NCI-H1105 treated with DMSO at 0.1 percent for 48 hours (cell line): ENCODE measurements at places on chromosomes 1 and 21.

GRCh38 chr1:65494671-65495070, 74.2 kb downstream of the LEPR start:
- DNase-seq = no peak

GRCh38 chr1:238135708-238136664, 245.3 kb upstream of the ZP4 start:
- no peak for DNase-seq

GRCh38 chr1:228008391-228009115, 1.8 kb downstream of the WNT3A start:
- no peak for DNase-seq

DNA sequence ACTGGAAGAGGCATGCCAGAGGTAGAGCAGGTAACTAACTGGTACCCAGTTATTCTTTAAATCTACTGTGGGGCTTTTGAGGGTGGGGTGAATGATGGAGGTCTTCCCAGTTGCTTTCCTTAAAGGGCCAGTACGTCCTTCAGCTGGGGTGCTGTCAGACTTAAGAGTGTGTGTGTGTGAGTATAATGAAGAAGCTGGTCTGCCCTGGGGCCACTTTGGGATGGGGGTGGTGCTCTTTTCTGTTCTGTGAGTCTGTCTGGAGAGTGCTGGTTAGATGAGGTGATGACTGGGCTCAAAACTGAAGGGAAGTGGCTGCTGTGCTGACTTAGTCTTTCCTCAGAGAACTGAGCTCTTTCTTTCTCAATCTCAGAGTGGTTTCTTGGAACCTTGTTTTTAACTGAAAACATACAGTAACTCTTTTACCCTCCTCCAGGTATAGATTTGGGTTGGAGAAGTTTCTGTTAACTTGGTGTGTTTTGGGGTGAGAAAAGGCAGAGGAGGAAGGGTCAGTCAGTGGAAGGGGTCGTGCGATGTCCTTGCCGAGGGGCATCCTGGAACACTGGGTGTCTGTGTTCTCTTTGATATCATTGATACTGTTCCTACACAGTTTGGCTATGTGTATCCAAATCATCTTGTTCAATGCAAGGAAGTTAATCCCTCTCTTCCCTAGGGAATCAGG, 746 bp downstream of the MACF1 start:
- no peak for DNase-seq

GRCh38 chr21:33162436-33162951, 67.2 kb upstream of the IFNAR2 start:
- DNase-seq = no peak

- no peak for DNase-seq
Measured at GRCh38 chr1:214862421-214862820, 220.1 kb upstream of the KCNK2 start.

DNA sequence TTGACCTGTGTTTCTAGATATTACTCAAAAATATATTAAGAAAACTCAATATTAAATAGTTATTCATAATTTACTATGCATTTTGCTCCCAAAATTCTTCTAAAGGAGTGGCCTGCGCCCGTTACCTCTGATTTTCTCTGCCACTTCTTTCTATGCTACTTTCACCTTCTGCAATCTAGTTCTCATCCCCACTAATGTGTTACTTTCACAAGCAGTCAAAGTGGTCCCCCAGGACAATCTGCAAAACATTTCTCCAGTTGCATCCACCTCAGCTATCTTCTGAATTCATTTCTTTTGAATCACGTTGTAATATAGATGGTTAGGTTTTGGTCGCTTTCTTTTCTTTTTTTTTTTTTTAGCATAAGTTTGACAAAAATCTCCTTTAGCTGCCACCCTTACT, 13.4 kb downstream of the INSL5 start:
- no peak for DNase-seq

DNA sequence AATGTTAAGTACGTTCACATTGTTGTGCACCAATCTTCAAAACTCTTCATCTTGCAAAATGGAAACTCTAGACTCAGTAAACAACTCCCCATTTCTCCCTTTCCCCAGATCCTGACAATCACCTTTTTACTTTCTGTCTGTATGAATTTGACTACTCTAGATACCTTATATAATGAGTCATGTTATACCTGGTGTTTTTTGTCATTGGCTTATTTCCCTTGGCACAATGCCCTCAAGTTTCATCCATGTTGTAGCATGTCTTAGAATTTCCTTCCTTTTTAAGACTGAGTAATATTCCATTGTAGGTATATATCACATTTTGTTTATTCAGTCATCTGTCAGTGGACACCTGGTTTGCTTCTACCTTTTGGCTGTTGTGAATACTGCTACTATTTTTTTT, 399.5 kb downstream of the LMO4 start:
- no peak for DNase-seq

DNA sequence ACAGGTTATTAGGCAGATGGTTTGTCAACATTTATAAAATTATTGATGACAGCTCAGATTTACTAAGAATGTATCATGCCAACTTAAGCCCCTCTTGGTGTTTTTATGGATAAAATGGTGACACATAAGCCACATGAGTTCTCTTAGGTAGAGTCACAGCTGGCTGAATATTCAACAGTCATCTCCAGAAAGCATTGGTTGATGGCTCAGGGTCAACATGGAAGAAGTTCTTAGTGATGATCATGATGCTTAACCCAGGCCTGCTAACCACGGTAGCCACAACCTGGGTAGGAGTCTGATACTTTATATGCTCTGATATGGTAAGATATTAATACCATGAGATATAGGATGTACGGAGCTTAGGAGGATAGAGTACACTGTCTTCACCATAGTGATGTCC, 46.4 kb upstream of the SIPA1L2 start:
- DNase-seq = no peak

DNA sequence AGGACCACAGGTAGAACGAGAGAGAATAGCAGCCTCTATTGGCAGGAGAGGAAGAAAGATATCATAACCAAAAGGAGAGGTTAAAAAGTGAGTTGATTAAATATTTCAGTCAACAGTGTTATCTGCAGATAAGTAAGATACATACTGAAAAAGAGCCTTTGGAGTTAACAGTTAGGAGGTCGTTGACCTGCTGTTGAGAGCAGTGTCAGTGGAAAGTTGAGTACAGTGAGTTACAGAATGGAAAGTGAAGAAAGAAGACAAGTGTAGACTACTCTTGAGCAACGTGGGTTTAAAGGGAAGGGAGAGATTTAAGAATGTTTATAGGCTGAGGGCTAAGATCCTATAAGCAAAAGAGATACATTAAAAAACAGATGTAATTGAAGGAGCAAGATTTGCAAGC, 30.2 kb downstream of the GNAT2 start:
- no peak for DNase-seq

- peak; percentile 6 for DNase-seq
Measured at GRCh38 chr1:9680828-9681227, 29.3 kb downstream of the PIK3CD start.

- DNase-seq = no peak
Measured at GRCh38 chr1:54096877-54097240, 43.5 kb downstream of the TCEANC2 start.

- no peak for DNase-seq
Measured at GRCh38 chr1:204355913-204356312, 3.8 kb downstream of the PLEKHA6 start.

- no peak for DNase-seq
Measured at GRCh38 chr1:53350853-53351767, 23.2 kb upstream of the LRP8 start.

- DNase-seq = no peak
Measured at GRCh38 chr1:109768335-109768650, 4.6 kb upstream of the EPS8L3 start.

GRCh38 chr1:17013491-17014320, 2.0 kb upstream of the ATP13A2 start:
- no peak for DNase-seq

GRCh38 chr1:204408074-204408507, 3.5 kb downstream of the PPP1R15B start:
- peak; percentile 75 for DNase-seq

DNA sequence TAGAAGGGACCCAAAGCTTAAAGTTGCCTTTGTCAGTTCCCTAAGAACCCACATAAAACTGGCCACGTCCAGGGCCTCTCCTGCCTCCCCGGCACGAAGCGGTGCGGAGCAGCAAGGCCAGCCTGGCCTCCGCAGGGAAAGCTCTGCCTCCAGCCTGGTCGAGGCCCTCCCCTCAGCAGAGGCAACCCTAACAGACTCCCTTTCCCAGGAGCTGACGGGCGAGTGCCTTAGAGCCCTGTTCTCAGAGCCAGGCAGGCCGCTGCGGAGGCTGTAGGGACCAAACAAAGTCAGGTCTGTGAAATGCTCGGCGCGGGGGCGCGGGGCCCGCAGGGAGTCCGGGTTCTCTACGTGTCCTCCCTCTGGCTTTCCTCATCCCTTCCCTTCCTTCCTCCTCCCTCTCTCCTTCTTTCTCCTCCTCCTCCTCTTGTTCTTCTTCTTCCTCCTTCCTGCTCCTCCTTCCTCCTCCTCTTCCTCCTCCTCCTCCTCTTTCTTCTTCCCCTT, 40.7 kb downstream of the RIPK4 start:
- no peak for DNase-seq

DNA sequence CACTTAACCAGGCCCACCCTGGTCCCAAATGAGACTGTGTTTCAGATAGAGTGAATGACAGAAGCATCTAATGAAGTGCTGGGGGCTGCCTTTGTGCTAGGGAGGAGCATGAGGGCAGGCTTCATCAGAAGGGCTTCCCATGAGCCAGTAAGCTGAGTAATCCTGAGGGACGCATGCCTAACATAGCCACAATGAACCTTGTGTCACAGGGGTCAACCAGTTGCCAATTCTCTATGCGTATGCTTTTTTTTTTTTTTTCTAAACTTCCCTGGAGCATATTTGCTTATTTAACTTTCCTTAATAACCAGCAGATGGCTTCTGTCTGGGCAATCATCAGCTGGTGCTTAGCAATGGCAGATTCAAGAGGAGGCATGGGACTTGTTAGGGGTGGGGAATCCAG, 25.5 kb upstream of the CYP2J2 start:
- no peak for DNase-seq

- DNase-seq = no peak
Measured at GRCh38 chr1:91827459-91828321, 58.3 kb downstream of the TGFBR3 start.

DNA sequence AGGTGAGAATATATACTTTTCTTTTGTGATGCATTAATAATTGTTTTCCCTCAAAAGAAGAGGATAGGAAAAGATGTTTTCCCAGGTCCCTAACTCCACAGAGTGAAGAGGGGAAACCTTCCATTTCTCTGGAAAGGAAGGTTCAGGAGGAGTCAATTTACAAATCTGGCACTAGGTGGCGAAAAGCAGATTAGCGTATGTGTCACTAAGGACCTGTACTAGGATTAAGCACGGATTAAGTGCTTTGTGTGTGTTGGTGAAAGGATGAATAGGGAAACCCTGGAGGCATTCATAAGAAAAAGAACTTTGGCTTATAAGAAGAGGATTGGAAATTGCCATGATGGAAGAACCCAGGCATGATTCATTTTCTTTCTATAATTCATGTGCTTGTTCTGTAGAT, 410.1 kb upstream of the PLXNA2 start:
- no peak for DNase-seq

DNA sequence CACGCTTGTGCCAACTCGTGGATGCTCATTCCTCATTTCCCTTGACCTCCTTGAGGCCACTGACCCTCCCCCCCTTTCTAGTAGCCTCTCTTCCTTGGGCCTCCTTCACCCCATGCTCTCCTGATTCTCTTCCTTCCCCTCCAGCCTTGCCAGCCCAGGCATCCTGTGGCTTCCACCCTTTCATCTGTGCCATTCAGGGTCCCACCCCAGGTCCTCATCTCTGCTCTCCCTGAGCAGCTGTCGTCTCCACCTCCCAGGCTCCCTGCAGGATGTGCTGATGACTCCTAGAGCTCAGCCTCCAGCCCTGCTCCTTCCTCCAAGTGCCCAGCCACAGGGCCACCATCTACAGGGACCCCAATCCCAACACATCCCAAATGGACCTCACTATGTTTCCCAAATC, 197.4 kb downstream of the GRIK3 start:
- DNase-seq = no peak
